Fibroblast of skin of abdomen (primary cell): ENCODE measurements at places on chromosomes 12 and 14.

- no peak for DNase-seq
These were observed 39.8 kb downstream of the CACNA2D4 start for GRCh38 chr12:1878695-1879094.

DNA sequence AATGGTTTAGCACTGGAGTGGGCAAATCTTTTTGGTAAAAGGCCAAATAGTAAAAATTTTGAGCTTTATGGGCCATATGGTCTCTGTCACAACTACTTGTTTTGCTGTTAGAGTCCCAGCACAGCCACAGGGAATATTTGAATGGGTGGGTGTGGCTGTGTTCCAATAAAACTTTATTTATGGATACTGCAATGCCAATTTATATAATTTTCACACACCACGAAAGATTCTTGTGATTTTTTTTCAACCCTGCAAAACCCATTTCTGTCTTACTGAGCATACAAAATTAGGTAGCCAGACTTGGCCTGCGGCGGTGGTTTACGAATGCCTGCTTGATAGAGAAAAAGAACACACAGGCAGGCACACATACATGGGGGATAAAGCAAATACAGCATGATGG, 28.3 kb downstream of the TMEM120B start:
- DNase-seq: no peak

DNA sequence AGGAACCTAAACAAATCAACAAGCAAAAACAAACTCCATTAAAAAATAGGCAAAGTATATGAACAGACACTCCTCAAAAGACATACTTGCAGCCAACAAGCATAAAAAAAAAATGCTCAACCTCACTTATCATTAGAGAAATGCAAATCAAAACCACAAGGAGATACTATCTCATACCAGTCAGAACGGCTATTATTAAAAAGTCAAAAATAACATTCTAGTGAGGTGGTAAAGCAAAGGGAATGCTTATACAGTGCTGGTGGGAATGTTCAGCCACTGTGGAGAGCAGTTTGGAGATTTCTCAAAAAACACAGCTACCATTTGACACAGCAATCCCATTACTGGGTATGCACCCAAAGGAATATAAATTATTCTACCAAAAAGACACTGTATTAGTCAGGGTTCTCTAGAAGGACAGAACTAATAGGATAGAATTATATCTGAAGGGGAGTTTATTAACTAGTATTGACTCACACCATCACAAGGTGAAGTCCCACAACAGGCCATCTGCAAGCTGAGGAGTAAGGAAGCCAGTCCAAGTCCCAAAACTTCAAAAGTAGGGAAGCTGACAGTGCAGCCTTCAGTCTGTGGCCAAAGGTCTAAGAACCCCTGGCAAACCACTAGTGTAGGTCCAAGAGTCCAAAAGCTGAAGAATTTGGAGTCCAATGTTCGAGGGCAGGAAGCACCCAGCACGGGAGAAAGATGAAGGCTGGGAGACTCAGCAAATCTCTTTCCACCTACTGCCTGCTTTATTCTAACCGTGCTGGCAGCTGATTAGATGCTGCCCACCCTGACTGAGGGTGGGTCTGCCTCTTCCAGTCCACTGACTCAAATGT, 101.6 kb upstream of the KRAS start:
- DNase-seq: peak; percentile 78

DNA sequence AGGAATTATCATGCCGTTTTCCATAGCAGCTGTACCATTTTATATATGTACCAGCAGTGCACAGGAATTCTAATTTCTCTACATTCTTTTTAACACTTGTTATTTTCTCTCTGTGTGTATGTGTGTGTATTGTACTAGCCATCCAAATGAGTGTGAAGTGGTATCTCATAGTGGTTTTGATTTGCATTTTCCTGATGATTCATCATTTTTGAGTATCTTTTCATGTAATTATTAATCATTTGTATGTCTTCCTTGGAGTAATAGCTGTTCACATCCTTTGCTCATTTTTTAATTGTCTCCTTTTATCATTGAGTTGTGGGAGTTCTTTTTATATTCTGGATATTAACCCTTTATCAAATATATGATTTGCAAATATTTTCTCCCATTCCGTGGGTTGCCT, 95.6 kb upstream of the MANSC4 start:
- DNase-seq: no peak

GRCh38 chr14:51630987-51631386, 20.7 kb upstream of the FRMD6 start:
- no peak for DNase-seq

- no peak for DNase-seq
These were observed 8.1 kb downstream of the ZNF219 start for GRCh38 chr14:21090194-21090939.

DNA sequence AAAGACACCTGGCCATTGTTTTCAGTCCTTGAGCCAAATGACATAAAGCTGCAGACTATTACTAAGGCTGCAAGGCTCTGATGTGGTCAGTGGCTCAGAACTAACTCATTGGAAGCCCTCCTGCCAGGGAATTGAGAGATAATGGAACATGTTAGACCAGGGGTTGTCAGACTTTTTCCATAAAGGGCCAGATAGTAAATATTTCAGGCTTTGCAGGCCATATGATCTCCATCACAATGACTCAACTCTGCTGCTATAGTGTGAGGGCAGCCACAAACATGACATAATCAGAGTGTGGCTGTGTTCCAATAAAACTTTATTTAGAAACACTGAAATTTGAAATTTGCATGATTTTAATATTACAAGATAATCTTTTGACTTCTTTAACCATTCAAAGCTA, 140.3 kb downstream of the TMEM30B start:
- peak; percentile 93 for DNase-seq
